CD4-positive, alpha-beta T cell treated with Interleukin-10 for 1 hour (primary cell): ENCODE measurements at places on chromosomes 16 and 17.
A peak's percentile ranks its signal among the peaks of the same experiment; 100 is the strongest.

DNA sequence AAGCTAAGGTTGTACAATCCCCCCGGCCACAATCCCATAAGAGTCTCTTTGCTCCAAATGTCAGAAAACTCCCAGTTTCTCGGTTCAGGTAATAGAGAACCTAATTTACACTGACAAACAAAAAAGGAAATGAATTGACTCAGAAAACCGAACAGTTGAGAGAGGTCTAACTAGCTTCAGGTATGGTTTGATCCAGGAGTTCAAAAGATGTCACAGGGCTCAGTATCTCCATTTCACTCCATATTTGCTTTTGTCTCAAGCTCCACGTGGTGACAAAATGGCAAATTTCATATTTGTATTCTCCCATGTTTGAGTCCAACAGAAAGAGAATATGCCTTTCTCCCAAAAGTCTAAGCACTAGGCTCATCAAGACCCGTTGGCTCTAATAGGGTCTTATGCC, 117.4 kb downstream of the AXIN2 start:
- no peak for DNase-seq

GRCh38 chr17:65366102-65366844, 195.2 kb downstream of the AXIN2 start:
- no peak for DNase-seq

DNA sequence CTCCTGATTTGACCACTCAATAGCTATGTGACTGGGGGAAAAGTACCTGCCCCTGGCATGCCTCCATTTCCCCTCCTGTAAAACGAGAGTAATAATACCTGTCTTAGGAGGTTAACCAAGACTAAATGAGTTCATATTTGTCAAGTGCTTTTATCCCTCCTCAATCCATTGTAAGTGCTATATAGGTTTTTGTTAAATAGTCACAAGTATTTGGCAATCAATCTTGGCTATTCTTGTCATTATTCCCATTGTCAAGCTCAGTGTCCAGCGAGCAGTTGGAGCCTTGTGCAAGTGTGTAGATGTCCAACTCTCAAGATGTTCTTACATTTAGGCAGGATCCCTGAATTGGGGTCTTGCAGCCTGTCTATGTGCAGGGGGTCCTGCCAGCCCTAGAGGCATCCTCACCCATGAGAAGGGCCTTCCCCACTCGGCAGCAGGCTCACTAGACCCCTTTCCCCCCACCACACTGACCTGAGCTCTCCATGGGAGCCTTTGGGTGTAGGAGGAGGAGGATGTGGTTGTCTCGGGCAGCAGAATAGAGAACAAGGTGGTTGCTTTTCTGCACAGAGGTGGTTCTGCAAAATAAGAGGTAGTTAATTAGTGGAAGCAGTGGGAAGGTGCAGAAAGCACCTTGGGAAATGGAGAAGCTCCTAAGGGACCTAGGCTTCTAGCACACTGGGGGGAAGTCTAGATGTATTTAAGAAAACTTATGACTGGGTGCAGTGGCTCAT, 18.0 kb downstream of the PIK3R6 start:
- DNase-seq, result no peak

GRCh38 chr17:49162866-49163265, 30.3 kb downstream of the B4GALNT2 start:
- DNase-seq, result no peak

GRCh38 chr17:50206604-50207293, 5.3 kb upstream of the COL1A1 start:
- no peak for DNase-seq

DNA sequence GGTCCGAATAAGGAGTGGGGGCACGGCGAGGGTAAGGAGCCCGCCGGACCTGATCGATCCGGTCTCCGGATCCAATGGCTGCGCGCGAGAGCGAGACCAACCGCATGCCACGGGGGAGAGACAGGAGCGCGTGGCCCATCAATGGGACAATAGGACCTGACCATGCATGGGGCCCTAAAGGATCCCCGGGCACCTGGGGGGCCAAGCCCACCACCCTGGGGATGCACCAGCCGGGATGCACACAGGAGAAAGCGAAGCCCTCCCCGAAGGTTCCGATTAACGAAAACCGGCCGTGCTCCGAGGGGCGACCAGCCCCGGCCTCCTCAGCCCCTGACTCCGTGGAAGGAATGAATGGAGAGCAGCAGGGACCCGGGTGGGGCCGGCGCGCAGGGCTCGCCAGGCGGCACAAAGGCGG, 525 bp downstream of the JPT1 start:
- peak; percentile 21 for DNase-seq

DNA sequence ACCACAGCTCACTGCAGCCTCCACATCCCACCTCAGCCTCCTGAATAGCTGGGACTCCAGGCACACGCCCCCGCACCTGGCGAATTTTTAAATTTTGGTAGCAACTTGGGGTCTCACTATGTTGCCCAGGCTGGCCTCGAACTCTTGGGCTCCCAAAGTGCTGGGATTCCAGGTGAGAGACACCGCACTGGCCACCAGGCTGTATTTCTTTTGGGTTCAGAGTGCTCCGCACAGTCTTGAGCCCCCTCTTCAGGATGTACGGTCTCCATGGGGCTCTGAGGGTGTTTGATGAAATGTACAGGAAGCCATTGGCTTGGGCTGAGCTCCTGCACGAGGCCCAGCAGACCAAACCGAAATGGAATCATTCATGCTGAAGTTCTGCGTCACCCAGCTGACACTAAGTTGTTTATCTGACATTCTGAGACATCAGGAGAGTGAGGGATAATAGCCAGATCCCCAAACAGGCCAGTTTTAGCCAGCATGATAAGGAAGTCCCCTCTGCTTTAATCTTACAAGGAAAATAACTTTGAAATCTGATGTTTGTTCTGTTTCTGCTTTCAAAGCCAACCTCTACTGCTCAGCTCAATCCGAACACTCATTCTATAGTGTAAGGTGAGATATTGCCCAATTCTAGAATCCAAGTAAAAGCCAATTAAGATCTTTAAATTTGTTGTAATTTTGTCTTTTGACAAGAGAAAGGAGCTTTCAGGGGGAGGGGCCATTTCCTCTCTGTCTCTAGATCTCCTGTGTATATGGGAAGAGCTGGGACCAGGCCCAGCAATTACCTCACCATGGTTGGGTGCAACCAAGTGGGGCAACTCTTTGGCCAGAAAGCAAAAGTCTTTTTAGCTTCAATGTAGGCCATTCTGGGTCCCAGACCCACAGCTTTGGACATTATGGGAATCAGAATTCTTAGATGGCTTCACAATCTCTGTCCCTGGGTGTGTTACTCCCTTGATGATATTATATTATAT, 23.7 kb downstream of the GPR142 start:
- DNase-seq, result no peak

GRCh38 chr17:61833536-61834193, 29.7 kb downstream of the BRIP1 start:
- no peak for DNase-seq

DNA sequence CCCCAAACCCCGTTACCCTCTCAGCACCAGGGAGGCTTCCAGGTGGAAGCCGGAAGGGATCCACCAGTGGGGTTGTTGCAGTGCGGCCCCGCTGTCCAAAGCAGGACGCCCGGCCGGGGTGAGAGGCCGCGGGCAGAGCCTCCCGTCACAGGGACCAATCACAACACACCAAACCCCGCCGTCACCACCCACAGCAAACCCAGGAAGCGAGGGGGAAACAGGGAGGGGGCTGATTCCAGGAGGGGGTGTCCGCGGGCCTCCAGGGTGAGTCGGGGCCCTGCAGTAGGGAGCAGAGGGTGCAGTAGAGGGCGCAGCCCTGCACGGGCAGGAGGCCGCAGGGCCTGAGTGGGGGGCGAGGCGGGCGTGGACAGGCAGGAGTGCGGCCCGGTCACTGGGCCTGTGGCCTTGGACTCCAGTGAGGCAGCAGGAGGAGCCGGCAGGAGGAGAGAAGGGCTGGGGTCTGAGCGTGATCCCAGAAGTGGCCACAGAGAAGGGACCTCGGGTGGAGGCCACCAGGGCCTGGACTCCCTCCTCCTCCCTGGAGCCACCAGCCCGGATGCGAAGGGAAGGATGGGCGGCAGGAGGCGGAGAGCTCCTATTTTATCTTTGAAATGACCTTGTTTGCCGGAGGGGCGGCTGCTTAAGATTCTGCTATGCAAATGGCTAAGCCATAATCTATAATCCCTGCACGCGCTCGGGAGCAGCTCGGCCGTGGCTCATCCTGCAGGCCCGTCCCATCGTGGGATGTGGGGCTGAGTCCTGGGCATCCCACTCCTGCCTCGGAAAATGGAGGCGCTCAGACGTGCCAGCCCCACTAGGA, 41.5 kb downstream of the ZFPM1 start:
- no peak for DNase-seq

GRCh38 chr16:82715833-82716232, 89.1 kb downstream of the CDH13 start:
- DNase-seq, result no peak

DNA sequence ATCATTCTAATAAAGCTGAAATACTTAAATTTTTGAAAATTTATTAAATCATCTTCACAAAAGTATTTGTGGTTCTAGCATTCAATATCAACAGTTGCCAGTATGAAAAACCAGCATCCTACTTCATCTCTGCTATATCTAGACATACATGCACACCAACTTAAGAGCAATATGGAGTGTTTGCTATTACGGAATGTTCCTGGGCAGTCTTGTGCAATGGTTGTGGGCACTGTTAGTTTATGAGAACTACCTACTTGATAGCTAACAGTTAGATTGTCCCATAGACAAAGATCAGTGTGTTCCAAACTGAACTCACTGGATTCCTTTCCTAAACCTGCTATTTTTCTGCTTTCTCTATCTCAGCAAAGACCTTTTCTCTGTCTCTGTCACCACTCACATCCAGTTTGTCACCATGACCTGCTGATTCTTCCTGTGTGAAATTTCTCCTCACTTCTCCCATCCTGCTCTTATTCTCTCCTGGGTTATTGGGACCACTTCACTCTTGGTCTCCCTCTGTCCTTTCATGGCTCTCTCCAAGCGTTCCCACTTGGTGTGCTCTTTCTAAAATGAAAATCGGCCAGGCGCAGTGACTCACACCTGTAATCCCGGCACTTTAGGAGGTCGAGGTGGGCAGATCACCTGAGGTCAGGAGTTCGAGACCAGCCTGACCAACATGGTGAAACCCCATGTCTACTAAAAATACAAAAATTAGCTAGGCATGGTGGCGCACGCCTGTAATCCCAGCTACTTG, 27.7 kb downstream of the CNTROB start:
- DNase-seq, result no peak

DNA sequence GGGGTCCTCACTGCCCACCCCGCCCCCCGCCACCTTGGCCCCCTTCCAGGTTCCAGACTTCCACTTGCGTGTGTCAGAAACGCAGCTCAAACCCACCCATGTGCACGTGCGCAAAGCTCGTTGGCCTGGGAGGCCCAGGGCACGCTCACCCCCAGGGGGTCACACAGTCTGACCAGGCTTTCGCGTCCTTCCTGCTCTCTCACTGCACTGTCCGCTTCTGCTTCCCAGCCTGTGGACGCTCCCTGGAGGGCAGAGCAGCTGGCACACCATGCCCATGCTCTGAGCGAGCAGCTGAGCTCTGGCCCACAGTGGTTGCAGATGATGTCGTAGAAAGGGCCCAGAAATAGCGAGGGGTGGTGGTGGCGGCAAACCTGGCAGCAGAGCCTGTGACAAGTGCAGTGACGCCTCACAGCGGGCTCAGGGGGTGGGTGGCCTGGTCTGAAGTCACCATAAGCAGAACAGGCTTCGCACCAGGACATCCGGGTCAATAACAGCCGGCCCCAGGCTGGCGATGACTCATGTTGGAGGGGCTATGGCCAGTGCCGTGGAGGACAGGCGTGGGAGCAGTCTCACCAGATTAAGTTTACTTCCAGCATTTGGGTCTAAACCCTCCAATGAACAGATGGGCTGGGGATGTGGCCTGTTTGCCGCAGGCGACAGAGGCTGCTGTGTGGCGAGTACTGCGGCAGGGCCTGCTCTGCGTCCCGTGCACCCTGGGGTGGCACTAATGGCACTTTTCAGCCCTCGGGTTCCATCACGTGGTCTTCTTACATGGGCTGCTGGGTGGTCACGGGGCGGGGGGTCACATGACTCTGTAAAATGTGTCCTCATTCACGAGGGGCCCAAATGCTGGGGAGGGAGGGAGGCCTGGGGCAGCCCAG, 49.0 kb downstream of the NT5M start:
- no peak for DNase-seq

DNA sequence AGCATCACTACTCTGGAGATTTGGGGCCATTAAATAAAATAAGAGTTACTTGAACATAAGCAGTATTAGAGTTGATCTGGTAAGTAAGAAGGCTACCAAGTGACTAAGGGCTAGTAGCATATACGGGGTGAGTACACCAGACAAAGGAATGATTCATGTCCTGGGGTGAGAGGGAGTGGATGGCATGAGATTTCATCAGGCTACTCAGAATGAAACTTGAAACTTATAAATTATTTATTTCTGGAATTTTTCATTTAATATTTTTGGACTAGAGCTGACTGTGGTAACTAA, 2.3 kb downstream of the SLFN5 start:
- peak; percentile 23 for DNase-seq

DNA sequence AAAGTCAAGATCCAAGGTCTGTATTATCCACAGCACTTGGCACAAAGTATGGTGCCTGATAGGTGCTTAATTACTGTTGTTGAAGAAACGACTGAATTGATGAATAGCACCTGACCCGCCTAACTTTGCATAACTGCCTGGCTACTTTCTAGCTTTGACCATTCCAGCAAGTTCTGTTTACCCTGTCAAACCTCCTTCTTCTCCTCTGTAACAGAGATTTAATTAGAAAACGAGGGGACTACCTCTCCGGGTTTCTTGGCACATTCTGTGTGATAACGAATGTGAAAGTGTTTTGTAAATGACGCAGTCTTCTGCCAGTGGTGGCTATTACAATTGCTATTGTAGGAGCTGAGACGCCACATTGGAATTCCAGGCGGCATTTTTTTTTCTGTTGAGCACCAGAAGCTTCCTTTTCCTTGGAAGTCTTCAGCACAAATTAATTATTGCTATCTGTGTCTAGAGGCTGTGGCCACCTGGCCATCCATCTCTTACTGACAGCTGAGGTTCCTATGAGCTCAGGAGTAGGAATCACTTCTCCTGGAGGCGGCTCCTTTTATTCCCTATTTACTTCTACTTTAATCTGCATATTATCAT, 522.9 kb downstream of the HS3ST4 start:
- no peak for DNase-seq

- no peak for DNase-seq
Measured at GRCh38 chr17:81189670-81190530, 23.9 kb upstream of the AATK start.

- DNase-seq, result no peak
Measured at GRCh38 chr17:72661116-72661944, 431.2 kb downstream of the SLC39A11 start.

DNA sequence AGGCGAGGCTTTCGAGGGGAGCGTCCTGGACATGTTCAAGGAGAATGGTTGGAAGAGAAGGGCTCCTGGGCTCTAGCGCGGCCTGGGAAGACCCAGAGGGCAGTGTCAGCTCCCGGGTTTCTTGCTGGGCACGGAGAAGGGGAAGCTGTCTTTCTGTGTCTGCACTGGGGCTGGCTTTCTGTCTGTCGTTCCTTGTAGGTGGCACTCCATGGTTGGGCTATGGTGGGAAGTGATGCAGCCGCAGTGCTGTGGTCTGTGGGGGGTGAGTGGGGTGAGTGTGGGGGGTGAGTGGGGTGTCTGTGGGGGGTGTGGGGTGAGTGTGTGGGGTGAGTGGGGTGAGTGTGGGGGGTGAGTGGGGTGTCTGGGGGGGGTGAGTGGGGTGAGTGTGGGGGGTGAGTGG, 13.7 kb downstream of the RNF213 start:
- DNase-seq, result no peak

GRCh38 chr17:82889496-82890338, 49.9 kb upstream of the ZNF750 start:
- no peak for DNase-seq
